Kidney glomerular epithelial cell (primary cell): ENCODE measurements at places on chromosomes 11 and 22.

- peak; percentile 31 for DNase-seq
These were observed 36.9 kb upstream of the SLC36A4 start for GRCh38 chr11:93234602-93235207.

GRCh38 chr11:130008326-130008725, 5.7 kb upstream of the PRDM10 start:
- DNase-seq, result no peak

GRCh38 chr11:70848243-70848750, 404.1 kb downstream of the SHANK2 start:
- no peak for DNase-seq

GRCh38 chr11:2898366-2899079, 12.9 kb upstream of the CDKN1C start:
- DNase-seq, result no peak

DNA sequence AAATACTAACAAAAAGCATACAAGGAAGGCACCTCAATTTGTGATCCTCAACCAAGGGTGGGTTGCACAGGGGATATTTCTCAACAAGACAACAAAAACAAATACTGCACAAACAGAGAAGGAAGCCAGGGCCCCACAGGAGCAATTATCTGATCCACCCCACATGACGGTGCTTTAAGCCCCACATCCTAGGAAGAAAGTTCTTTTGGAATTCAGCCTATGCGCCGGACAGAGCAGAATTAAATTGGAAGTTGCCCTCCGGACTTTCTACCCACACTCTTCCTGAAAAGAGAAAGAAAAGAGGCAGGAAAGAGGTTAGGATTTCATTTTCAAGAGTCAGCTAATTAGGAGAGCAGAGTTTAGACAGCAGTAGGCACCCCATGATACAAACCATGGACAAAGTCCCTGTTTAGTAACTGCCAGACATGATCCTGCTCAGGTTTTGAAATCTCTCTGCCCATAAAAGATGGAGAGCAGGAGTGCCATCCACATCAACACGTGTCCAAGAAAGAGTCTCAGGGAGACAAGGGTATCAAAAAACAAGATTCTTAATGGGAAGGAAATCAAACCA, 40.6 kb downstream of the OSBP start:
- DNase-seq, result no peak

- DNase-seq, result no peak
These were observed 14.4 kb downstream of the MUC5AC start for GRCh38 chr11:1171985-1172728.

GRCh38 chr11:66637557-66638176, 836 bp upstream of the RBM4 start:
- DNase-seq, result no peak

GRCh38 chr22:19987394-19988306, 29.0 kb downstream of the ARVCF start:
- DNase-seq, result no peak

DNA sequence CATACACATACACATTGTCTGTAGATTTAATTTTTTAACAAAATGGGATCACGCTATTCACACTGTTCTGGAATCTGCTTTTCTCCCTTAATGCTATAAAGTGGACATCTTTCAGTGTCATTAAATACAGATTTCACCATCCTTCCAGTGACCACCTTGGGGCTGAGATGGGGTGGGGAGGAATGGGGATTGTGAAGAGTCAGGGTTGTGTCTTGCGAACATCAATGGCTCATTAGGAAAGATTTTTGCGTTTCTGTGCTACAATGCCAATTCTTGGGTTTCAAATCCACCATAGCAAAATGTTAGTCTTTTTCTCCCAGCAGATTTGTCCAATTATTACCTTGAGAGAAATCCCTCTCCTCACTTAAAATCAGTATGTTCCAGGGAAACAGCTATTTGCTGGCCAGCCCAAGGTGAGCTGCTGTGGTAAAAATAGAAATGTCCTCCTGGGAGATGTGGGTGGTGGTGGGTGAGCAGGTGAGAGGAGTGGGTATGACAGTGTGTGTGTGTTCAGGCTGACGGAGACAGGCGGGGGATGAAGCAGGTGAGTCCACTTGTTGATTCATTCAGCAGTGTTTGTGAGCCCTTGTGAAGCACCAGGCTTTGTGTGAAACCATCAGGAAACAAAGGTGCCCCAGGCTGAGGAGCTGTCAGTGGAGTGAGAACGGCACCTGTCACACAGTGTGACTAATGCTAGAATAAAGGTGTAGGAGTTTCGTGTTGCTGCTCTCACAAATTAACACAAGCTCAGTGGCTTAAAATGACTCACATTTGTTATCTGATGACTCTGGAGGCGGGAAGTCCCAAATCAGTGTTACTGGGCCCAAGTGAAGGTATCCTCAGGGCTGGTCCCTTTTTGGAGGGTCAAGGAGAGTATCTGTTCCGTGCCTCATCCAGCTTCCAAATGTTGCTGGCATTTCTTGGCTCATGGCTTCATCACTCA, 1.7 kb upstream of the CBX6 start:
- DNase-seq, result no peak

DNA sequence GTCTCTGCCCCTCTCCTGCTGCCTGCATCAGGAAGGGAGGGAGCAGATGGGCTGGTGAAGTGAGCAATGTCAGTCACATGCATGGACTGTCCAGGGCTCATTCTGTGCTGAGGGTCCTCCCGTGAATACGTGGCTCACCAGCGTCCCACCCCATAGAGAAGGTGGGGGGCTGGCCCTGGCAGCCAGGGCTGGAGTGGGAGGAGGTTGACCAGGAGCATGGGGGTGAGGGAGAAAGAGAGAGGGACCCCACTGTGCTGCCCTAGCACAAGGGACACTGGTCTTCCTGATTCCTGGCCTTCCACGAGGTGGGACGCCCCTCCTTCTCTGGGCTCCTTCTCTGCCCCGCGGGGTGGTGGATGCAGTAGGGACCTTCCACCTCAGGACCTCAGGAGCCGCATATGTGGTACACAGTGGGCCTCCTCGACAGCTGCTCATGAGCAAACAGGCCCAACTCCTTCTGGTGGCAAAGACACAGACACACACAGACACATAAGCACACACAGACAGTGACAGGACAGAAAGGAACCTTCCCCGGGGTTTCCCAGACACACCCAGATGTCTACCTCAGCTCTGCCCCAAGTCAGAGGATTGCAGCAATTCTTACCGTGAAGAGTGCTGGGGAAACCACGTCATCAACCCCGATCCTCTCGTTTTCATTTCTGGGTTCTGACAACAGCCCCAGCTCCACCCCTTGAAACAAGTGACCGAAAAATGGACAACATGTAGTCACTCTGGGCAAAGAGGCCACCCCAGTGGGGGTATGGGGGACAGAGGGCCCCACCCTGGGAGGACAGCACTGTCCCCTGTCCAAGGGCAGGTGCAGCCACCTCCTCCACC, 3.6 kb upstream of the APOBEC3A start:
- no peak for DNase-seq

GRCh38 chr11:112024178-112024772, 933 bp upstream of the DLAT start:
- DNase-seq, result no peak

- no peak for DNase-seq
These were observed 198.2 kb upstream of the POU2AF2 start for GRCh38 chr11:111047374-111047773.

DNA sequence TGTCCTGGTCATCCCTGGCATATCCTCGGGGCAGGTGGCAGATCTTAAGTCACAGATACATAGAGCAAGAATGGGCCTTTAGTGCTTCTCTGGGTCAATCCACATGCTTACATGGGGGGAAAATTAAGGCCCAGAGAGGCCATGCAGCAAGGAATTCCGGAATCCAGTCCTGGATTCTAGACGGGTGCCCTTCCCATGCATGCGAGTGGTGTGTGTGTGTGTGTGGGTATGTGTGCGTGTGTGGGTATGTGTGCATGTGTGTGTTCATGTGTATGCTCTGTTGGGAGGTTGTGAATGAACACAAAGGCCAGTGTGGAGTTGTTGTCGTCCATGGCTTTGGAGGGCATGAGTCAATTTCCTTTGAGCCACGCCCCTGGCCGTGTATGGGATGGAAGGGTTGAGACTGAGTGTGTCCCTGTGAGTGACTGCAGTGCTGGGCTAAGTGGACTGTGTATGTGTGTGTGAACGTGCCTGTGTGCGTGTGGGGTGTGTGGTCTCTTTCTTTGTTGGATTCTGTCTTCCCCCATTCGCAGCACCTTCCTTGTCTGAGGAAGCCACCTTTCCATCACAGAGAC, 33.4 kb upstream of the EIF3D start:
- DNase-seq, result no peak

DNA sequence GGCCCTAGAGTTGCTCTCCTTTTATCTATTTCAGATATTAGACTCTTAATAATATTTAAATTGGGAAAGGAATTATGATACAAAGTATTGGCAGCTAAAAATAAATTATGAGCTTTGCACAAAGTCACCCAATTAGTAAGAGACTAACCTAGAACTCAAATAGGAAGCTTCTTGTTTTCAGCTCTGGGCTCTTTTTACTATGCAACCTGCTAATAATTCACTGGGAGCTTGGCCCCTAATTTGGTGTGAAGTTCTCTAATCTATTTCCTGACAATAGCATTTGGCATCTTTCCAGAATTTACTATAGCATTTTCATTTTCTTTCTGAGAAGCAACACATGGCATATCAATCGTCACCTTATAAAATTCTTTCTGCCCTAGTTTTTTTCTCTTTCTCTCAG, 727.7 kb upstream of the ANO5 start:
- no peak for DNase-seq

GRCh38 chr11:74325649-74326645, 14.5 kb upstream of the P4HA3 start:
- DNase-seq, result no peak

DNA sequence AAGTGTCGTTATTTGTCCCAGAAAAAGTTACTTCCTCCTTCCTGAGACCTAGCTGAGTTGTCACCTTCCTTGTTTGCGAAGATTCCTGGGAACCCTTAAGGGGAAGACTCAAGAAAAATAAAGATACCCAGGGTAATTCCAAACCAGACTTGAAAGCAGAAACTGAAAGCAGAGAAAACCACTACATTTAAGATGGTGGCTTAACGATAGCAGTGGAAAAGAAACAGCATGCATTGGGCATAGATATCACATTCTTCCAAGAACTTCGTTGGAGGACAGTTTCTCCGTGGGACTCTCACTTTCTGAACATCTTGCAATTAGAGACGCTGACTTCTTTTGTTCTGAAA, 89.1 kb downstream of the FAM76B start:
- DNase-seq, result no peak

DNA sequence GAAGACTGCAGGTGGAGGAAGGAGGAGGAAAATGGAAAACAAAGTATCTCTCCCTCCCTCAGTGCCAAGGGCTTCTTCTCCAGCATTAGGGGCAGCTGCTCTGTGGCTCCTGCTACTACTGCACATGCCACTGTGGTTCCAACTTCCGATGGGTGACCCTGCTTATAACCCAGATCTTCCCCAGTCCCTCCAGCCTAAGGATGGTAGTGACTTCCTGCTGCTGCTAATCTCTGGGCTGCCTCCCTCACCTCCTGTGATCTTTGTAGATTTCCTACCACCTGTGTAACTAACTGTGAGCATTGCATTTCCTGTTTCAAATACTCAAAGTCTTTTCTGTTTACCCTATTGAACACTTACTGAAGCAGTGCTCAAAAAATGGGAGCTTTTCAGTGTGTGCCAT, 28.7 kb upstream of the TRPC6 start:
- DNase-seq, result no peak

GRCh38 chr11:44726283-44727113, at the start of gene TSPAN18:
Gene TSPAN18 (plus strand): TSS chr11:44726962. CDS start chr11:44906417, 179,455 bp downstream.
- DNase-seq, result no peak

- DNase-seq, result no peak
These were observed 58.7 kb upstream of the FAM181B start for GRCh38 chr11:82792319-82792718.

GRCh38 chr11:121671283-121672168, 218.8 kb upstream of the SORL1-AS1 start:
- peak; percentile 59 for DNase-seq

DNA sequence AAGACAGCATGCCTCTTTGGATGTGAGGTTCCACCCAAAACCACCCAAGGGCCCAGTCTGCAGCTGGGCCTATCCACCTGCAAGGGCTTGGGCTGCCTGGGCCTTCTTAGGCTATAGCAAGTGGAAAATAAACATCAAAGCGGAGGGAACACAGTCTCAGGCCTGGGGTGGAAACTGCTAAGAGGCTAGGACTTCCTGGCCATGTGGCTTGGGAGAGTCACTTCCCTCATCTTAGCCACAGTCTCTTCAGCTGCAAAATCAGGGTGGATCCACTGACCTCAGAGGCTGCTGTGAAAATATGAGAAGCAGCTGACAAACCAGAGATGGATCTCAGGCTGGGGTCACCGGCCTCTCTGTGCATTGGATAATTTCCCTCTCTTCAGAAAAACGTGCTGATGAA, 30.6 kb upstream of the TFIP11 start:
- DNase-seq, result no peak

DNA sequence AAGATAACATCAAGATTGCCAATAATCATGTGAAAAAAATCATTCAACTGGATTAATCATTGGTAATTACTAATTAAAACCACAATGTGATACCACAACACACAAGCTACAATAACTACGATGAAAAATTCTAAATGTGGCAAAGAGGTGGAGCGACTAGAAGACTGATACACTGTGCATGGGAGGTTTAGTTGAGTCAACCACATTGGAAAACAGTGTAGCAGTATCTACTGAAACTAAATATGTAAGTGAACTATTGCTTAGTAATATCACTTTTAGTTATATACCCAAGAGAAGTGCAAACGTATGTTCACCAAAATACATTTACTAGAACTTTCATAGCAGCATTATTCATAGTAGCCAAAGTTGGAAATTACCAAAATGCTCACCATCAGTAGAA, 359.9 kb downstream of the ETS1 start:
- DNase-seq, result no peak

- no peak for DNase-seq
These were observed 1039.3 kb downstream of the NTM start for GRCh38 chr11:132409573-132410355.

GRCh38 chr11:45057938-45058646, 88.3 kb upstream of the PRDM11 start:
- no peak for DNase-seq

- no peak for DNase-seq
These were observed 1.9 kb downstream of the OR52H1 start for GRCh38 chr11:5546457-5546856.
